ENCODE measurements at places on chromosomes 6 and 20.

DNA sequence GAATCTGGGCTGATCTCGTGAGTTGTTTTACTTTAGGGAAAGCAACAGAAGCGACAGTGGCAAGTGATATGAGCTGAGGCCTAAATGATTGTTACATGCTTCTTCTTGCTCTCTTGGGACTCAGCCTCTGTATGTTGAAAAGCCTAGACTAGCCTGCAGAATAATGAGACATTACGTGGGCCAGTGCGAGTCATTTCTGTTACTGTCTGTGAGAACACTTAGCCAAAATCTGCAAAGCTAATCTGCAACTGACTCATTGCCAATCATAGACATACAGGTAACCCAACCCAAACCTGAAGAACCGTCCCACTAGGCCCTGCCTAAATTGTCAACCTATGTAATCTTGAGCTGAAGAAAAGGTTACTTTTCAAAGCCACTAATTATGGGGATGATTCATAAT, 77.4 kb upstream of the F13A1 start:
- DNase-seq = no peak

DNA sequence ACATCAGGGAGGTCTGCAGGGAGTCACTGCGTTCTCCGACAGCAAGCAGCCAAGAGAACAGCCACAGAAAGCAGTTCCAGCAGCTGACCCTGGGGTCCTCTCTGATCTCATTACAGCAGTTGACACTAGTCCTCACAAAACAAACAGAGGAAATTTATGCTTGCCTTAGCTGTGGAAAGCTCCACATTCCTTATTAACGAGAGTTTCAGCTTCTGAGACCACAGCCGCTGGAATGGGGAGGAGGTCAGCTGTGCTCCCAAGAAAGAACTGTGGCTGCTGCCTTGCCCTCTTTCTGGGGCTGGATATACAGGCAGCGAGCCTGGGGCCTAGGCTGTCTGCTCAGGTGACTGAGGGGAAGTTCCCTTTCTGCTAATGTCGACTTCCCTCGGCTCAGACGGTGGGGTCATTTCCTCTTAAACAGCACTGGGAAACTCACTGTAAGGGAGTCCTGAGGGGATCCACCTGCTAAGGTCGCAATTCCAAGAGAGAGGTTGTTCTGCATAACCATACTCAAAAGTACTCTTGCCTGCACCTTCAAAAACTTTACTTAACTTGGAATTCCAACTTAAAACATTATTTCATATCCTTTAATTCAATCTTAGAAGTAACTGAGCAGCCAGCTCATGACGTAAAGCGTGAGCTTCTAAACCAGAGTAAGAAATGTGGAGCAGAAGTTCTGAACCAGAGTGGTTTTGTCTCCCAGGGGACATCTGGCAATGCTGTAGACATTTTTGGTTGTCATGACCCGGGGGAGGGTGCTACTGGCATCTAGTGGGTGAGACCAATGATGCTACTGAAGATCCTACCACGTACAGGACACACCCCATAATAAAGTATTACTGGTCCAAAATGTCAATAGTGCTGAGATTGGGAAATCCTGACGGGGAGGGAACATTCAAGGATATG, 80.3 kb downstream of the BACH2 start:
- peak; percentile 39 for DNase-seq

DNA sequence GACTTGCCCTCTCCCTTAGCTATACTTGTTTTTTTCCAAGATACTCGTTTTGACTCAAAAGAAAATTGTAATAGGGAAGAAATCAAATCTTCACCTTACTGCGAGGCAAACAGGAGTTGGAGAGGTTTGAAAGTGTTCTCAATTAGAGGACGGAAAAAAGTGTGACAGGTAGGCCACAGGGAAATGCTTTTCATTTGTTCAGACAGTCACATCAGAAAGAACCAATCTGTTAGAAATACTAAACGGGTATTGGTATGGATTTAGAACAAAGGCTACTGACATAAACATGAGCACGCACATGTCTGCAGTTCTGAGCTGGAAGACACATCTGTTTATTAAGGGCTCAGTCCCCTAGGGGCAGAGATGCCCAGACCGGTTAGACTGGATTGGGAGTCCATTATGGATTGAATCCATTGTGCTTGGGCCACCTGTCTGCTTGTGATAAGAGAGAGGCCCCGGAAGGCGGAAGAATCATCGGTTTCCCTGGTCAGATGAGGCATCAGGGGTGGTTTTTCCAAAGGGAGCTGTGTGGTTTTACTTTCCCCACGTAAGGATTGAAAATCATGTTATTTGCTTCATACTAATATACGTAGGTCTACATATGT, 220.9 kb upstream of the MYLIP start:
- no peak for DNase-seq

- DNase-seq = no peak
Observed at GRCh38 chr6:96110878-96111277, 95.1 kb downstream of the FUT9 start.

DNA sequence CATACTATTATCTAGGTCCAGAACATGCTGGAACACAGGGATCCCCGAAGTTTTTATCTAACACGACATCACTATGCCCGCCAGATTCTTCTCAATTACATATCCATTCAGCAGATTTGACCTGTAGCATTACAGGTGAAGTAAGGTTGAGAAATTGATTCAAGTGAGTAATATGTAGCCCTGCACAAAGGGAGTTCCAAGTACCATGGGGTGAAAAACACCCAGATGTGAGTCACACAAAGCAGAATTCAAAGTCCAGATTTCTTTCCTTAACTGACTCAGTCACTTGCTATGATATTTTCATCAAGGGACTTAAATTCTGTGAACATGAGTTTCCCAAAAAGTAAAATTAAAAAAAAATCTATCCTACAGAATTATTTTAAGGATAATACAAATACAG, 655.4 kb upstream of the PTCHD4 start:
- DNase-seq = no peak

DNA sequence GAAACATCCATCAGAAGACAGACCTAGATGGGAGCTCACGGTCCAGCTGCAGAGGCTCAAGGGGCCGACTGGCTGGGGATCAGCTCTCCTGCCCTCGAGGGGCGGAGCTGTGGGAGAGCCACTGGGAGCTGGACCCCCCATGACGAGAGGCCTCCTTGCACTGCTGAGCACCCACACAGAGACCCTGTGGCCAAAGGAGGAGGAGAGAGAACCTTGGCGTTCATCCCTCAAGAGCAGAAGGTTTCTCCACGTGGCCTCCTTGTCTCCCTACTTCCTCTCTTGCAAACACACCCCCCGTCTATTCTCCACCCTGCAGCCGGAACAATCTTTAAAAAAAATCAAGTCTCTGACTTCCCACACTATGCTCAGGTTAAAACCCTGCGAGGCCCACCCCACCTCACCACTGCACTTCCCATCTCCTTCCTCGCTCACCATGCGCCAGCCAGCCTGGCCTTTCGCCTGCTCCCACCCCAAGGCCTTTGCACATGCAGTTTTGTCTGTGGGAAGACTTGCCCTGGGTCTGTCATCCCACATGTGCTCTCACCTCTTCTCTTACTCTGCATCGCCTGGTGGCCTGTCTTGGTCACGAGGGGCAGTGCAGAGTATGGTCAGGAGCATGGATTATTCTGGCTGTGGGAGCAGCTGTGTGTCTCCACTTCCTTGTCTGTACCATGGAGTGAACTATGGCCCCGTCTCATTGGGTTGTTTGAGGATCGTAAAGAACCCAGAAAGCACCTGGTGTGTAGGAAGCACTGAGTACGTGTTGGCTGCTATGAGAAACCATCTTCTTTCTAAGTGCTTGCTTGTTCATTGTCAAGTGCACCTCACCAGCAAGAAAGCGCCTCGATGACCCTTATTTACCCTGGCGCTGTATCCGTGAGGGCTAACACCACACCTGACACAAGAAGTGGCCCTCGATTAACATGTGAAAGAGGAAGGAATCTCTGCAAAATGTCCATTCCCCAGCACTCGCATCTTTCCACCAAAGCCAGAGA, 32.9 kb downstream of the PMEPA1 start:
- peak; percentile 54 for DNase-seq

All from Ammon's horn (tissue), 1 donor.